ENCODE measurements at places on chromosomes 11 and 22. TPM values are rescaled to one million over a fixed set of nuclear protein-coding genes. Genes with fewer than 3 reads are reported as not detected.

Gene CDC42BPG
- 0.44 TPM for total RNA-seq

Gene CRYBB3
- not detected for total RNA-seq

Gene OR6T1
- total RNA-seq, result not detected

Gene DUSP18
- total RNA-seq, result 2.6 TPM

Gene KREMEN1
- 26.5 TPM for total RNA-seq

Gene EFEMP2
- total RNA-seq, result 101 TPM

Gene TMEM45B
- 0.11 TPM for total RNA-seq

Gene GSTT2B
- total RNA-seq, result 5.2 TPM

Gene OR52N4
- not detected for total RNA-seq

Gene MRGPRX3
- not detected for total RNA-seq

Gene PHETA2
- total RNA-seq, result 2.4 TPM

Gene MUC5AC
- total RNA-seq, result not detected
